ENCODE measurements at places on chromosomes 1 and 21.
A peak's percentile ranks its signal among the peaks of the same experiment; 100 is the strongest.

DNA sequence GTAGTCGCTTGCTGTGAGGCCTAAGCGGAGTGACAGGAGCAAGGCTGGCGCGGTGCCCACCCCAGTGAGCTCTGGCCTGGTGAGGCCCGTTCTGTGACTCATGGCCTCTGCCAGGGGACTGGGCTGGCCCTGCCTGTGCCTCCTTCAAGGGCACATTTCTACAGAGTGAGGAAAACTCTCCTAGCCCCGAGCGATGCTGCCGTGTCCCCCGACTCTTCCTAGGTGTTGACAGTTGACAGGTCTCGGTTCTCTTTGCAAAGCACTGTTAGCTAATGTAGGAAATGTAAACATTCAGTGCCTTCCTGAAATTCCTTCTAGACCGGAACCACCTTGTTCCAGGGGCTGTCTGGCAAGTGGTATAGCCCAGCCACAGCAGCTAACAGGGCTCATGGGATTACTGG, 43.9 kb downstream of the ABCG1 start:
- no peak for DNase-seq

GRCh38 chr21:20996421-20997310, 1.5 kb upstream of the NCAM2 start:
- no peak for DNase-seq

DNA sequence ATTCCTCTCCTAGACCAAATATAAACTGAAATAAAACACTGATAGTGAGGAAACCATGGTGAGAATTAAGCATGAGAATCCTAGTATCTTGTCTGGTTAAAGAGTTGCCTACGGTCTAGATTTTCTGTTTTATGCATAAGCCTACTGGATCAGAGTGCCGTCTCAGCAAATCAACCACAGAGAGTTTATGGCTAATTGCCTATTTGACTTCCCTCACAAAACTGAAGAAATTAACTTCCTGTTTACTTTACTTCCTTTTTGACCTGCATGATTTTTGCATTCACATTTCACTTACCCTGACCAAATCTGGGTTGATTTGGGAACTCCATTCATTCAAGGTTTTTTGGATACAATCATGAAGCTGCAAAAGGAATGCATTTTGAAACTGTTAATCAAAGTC, 5.0 kb downstream of the GCLM start:
- DNase-seq, result peak; percentile 33

GRCh38 chr1:156319664-156320063, 18.4 kb downstream of the CCT3 start:
- peak; percentile 49 for DNase-seq

GRCh38 chr1:230149751-230150584, 82.9 kb downstream of the GALNT2 start:
- DNase-seq, result no peak

DNA sequence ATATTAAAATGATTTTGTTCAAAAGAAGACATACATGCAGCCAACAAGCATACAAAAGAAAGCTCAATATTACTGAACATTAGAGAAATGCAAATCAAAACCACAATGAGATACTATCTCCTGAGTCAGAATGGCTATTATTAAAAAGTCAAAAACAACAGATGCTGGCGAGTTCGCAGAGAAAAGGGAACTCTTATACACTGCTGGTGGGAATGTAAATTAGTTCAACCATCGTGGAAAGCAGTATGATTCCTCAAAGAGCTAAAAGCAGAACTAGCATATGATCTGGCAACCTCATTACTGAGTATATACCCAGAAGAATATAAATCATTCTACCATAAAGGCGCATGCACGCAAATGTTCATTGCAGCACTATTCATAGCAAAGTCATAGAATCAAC, 126.0 kb upstream of the HMCN1 start:
- DNase-seq, result no peak

- DNase-seq, result no peak
These were observed 5.5 kb downstream of the RIPK4 start for GRCh38 chr21:41761211-41761933.

- DNase-seq, result no peak
These were observed 2.2 kb downstream of the PALMD start for GRCh38 chr1:99648107-99648506.

DNA sequence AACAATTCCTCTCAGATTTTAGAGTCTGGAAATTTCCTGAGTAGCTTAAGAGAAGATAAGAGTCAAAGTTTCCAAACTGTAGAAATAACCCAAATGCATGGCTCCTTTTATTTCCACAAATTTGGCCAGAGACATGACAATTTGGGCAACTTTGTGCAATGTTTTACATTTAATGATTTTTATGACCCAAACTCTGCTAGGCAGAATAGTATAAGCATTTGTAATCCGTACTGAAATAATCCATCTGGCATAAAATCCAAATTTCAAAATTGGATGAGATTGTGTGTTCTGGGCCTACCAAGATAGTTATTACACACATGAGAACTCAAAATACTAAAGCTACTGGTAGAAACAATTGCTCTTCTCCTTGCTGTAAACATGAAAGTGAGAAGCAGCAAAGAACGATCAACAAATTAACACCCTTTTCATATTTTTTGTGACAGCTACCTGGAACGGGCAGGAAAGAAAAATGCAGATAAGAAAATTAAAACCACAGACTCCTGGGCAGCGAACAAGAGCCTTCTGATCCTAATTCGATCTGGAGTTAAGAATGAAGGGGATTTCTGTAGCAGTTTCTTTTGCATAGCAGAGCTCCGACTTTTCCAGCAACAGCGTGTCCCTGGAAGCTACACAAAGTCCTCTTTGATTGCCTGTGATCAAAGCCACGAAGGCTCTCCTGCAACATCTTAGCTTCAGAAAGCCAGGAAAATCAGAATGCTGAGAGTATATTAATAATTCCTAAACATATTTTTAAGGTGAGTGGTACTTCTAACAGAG, 191.2 kb downstream of the GRIK1 start:
- no peak for DNase-seq

GRCh38 chr1:234932511-234933430, 195.9 kb downstream of the TOMM20 start:
- DNase-seq, result no peak

DNA sequence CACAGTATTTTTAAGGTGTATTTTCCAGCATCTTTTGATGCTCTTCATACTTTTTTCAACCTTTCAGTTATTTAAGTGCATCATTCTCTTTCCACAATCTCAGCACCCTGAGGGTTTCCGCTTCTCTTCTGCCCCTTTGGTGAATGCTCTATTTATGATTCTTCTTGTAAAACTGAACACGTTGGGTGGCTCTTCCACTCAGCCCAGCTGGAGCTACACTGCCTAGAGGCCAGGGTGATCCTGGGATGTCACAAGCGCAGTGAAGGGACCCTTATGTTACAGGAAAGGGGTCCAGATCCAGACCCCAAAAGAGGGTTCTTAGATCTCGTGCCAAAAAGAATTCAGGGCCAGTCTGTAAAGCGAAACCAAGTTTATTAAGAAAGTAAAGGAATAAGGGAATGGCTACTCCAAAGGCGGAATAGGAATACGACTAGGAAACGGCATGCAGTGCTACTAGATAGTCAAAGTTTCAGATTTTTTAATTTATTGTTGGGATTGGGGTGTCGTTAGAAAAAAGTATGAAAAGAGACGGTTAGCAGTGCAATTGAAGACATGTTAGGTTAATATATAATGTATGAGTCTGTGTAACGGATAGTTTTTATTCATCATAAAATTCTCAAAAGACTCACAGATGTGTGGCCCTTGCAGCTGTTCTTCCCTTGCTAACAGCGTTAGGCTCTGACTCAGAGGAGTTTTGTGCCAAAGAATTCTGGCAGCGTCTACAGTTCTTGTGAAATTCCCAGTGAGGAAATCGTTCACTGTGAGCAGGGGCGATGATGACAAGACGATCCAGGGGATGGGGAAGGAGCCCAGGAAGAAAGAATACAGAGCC, 14.4 kb upstream of the ERVH48-1 start:
- no peak for DNase-seq

DNA sequence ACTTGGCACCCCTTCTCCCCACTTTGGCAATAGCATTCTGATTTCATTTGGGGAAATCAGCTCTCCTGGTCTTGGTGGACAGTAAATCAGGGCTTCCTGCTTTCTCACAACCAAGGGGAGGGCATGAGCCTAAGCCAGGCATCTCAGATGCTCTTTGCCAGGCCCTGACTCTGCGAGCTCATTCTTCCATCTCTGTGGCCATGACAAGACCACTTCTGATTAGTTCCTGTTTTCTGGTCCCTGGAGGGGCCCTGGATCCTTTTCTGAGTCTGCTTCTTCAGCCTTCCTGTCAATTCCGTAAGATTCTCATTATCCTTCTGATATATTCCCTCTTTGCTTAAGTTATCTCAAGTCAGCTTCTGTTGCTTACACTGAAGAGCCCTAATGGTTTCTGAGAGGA, 210.4 kb downstream of the HIVEP3 start:
- DNase-seq, result no peak

- peak; percentile 23 for DNase-seq
These were observed 90.1 kb downstream of the ZSWIM5 start for GRCh38 chr1:45116340-45116739.

DNA sequence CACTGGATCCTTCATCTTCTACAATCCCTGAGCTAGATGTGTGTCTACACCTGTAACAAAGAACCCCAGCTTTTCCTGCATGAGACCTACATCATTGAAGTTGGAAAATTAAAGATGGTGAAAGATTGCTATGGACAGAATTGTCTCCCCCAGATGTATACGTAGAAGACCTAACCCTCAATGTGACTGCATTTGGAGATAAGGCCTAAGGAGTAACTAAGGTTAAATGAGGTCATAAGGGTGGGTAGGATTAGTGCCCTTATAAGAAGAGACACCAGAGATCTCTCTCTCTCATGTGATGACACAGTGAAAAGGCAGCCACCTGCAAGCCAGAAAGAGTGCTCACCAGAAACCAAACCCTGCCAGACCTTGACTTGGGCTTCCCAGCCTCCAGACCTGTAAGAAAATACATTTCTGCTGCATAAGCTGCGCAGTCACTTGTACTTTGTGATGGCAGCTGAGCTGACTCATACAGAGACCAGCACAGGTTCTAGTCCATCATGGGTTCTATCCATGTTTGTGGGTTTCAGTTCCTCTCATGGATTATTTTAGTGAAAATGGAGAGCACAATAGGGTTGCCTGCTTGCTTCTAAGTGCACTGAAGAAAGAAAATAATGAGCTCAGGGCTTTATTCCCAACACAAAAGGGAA, 180.8 kb downstream of the TPR start:
- DNase-seq, result no peak

GRCh38 chr1:31932491-31933316, 5.5 kb downstream of the PTP4A2 start:
- DNase-seq, result peak; percentile 47

- DNase-seq, result no peak
These were observed 18.8 kb downstream of the CCSAP start for GRCh38 chr1:229323885-229324553.

DNA sequence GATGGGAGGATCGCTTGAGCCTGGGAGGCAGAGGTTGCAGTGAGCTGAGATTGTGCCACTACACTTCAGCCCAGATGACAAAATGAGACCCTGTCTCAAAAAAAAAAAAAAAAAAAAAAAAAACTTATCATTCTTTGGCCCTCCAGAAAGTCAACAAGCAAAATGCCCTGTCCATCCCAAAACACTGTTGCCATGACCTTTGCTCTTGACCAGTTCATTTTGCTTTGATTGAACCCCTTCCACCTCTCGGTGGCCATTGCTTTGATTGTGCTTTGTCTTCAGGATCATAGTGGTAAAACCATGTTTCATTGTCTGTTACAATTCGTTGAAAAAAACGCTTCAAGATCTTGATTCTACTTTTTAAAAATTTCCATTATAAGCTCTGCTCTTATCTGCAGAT, 8.5 kb upstream of the SYPL2 start:
- no peak for DNase-seq
